GM23248 (cell line): ENCODE measurements at places on chromosomes 1 and 21.

GRCh38 chr1:239270509-239270908 lies 115.9 kb upstream of the CHRM3 start:
- no peak overlapping the region for H3K4me3 ChIP-seq
- H3K4me1 ChIP-seq = no peaks in the 10 kb centered on the region
- H3K27me3 ChIP-seq = no peaks in the 10 kb centered on the region
- no peak overlapping the region for H3K27ac ChIP-seq
- no peaks in the 10 kb centered on the region for H3K36me3 ChIP-seq
- no peak for DNase-seq

DNA sequence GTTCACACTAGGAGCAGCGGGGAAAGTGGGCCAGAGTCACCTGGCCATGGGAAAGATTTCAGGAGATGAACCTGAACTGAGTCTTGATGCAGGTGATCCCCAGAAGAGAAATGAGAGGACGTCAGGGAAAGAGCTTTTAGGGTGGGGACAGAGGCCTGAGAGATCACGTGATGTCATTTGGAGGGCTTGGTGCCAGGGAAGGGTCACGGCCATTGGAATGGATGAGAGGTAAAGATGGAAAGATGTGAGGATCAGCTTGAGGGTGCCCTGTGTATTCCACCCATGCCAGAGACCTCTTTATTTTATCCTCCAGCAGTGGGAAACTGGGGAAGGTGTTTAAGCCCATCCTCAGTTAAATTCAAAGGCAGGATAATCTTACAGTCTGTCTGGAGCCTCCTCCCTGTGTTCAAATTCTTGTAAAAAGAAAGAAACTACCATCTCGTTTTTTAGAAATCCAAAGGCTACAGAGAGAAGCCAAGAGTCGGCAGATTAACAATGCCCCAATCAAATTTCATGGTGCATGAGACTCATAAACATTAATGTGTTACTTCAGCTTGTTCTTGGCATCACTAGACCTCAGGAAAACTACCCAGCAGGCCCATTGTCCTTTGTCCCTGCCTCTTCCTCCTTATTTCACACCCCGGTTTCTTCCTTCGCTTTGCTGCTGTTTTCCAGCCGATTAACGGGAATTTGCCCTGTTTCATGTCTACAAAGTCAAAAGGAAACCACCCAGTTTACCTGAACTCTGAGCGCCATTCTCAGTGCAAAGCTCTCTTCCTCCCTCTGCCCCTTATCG lies 93.1 kb upstream of the LRRC8D start:
- H3K4me1 ChIP-seq = peaks cover 27% of the 10 kb centered on the region
- no peaks in the 10 kb centered on the region for H3K27me3 ChIP-seq
- no peak overlapping the region for H3K4me3 ChIP-seq
- DNase-seq = no peak
- H3K36me3 ChIP-seq = no peaks in the 10 kb centered on the region

DNA sequence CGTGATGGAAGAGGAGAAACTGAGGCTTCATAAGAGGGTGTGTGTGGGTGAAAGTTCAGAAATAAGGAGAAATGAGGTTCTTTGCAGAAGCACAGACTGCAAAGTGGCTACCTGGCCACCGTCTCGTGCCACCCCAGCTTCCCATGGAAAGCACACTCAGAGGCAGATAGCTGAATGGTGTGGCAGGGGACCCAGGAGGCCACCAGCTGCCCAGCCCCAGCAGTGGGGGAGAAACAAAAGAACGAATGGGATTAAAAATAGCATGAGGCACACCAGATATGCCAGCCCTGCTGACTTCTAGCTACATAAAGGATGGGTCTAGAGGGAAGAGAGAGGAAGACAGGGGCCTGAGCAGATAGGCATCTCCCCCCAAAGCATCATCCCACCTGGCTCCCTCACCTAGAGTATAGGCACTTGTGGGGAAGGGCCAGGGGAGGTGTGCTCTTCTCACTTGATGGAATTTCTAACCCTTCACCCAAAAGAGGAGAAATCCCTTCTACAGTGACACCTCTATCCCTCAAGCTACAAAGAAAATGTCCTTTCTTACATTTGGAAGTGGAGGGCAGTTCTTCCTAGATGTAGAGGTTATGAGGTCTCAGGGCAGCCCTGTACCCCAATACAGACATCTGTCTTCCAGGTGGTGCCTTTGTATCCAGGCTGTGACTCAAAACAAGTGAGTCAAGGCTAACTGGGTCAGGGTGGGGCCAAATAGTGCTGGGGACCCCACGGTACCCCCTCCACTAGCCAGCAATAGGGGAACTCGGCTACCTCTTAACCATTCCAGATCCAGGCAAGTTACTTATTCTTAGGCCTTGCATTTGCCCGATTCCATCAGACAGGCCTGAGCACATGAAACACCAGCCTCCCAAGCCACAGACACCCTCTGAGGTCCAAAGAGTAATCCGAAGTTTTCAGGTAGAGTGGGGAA lies 3.5 kb downstream of the HDGF start:
- H3K27me3 ChIP-seq = no peaks in the 10 kb centered on the region
- no peaks in the 10 kb centered on the region for H3K36me3 ChIP-seq
- peak; percentile 67 for DNase-seq
- H3K27ac ChIP-seq = peak overlapping the region; percentile 100

GRCh38 chr1:4699376-4700301 lies 45.2 kb downstream of the AJAP1 start:
- peak; percentile 8 for DNase-seq
- no peak overlapping the region for H3K4me3 ChIP-seq
- no peaks in the 10 kb centered on the region for H3K4me1 ChIP-seq
- no peaks in the 10 kb centered on the region for H3K27me3 ChIP-seq
- no peak overlapping the region for H3K27ac ChIP-seq

DNA sequence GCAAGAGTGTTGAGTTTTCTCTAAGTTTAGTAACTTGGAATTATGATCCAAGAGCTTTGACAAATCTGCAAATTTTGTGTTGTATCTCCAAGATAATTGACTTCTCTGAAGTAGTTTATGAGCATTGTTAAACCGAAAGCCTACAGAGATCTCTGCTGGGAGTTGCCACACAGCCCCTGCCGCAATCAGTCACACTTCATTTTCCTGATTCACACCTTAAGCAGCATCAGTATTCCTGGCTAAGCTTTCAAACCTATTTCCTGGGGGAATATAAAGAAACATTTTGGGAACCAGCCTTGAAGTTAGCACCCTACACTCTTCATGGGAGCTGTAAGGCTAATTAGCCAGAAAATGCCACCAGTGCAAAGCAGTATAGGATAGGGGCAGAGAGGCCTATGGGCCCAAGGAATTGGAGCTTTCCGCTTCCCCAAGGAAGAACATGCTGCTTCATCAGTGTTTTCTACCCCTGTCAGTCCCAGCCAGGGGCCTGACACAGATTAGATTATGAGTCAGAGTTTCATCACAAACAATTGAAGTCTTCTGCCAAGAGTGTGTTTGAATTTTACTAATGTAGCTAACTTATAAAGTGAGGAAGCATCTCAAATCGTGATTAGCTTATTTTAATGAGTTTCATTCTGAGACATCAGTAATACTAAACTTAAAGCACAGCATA lies 23.2 kb upstream of the CACYBP start:
- H3K27ac ChIP-seq = peak overlapping the region; percentile 35
- DNase-seq = peak; percentile 82
- no peaks in the 10 kb centered on the region for H3K27me3 ChIP-seq
- peaks cover 15% of the 10 kb centered on the region for H3K4me1 ChIP-seq

GRCh38 chr1:2172551-2173146 lies 21.9 kb downstream of the FAAP20 start:
- H3K4me1 ChIP-seq = peaks cover 5% of the 10 kb centered on the region; the same call in 1 of the 2 replicates
- no peak overlapping the region for H3K27ac ChIP-seq
- H3K4me3 ChIP-seq = no peak overlapping the region
- H3K36me3 ChIP-seq = no peaks in the 10 kb centered on the region
- no peak for DNase-seq

DNA sequence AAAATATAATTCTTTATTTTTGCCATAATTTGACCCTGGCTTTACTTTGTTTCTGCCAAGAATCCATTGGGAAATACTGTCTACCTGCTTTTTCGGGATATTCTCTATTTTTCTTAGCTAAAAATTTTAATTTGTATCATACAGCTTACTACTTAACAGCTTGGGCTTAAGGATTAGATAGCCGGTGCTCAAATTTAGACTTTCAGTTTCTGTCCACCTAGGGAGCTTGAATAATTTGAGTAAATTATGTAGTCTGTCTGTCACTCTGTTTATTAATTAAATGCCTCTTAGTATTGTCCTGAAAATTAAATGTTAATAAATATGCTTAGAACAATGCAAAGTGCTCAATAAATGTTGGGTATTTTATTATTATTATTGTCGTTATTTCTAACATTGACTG lies 6.7 kb downstream of the SYCP1 start:
- no peak overlapping the region for H3K4me3 ChIP-seq
- DNase-seq = no peak
- no peak overlapping the region for H3K27ac ChIP-seq
- H3K36me3 ChIP-seq = no peaks in the 10 kb centered on the region
- H3K27me3 ChIP-seq = peaks cover 10% of the 10 kb centered on the region

DNA sequence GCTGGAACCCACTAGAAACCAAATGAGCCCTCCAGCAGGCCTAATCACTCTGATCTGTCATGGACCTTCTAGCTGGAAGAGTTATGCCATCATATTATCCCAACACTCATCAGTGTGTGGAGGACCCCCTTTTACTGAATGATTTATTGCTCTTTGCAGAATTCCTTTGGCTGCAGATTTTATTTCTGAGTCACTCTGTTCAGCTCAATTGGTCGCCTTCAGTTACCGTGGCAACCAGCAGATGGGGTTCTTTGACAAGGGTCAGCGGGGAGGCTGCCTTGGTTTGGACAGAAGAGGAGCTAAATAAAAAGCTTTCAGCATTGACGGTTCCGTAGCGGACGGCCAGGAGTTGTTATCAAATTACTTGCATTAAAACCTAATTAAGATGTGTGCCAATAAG lies 220.1 kb downstream of the SDCCAG8 start:
- no peak for DNase-seq
- no peaks in the 10 kb centered on the region for H3K36me3 ChIP-seq
- H3K27ac ChIP-seq = no peak overlapping the region
- H3K4me1 ChIP-seq = peaks cover 17% of the 10 kb centered on the region

DNA sequence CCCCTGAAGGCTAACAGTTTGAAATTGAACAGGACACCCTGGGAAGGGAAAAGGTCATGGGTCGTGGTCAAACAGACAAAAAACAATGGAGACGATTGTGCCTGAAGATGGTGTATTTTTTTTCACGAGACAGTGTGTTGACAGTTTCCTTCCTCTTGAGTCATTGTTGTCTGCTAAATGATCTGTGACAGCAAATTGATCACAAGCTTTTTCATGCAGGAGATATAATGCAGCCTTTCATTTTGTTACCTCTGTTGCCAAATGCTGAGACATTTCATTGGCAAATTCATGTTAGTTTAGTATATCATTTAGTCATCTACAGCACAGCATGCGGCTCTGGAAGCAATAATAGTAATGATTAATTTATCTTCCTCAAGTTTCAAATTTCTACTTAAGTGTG lies 27.7 kb downstream of the UBE2U start:
- no peak overlapping the region for H3K4me3 ChIP-seq
- DNase-seq = no peak
- H3K27ac ChIP-seq = no peak overlapping the region
- no peaks in the 10 kb centered on the region for H3K27me3 ChIP-seq
- peaks cover 9% of the 10 kb centered on the region for H3K4me1 ChIP-seq
